ENCODE measurements at places on chromosomes 12 and 14.

- DNase-seq: no peak
These were observed 93.6 kb downstream of the STAB2 start for GRCh38 chr12:103680591-103681141.

- DNase-seq: no peak
These were observed 126.1 kb downstream of the EPS8 start for GRCh38 chr12:15662983-15663659.

GRCh38 chr14:85529803-85530574 is at the start of gene FLRT2:
Gene FLRT2, plus strand, starts transcription at chr14:85530144. Its CDS starts 91,371 bp downstream, at chr14:85621515.
- no peak for DNase-seq

- DNase-seq: no peak
These were observed 35.1 kb downstream of the RDH12 start for GRCh38 chr14:67736771-67737170.

GRCh38 chr12:50505675-50506530 is 1.1 kb downstream of the DIP2B start:
- DNase-seq: no peak

DNA sequence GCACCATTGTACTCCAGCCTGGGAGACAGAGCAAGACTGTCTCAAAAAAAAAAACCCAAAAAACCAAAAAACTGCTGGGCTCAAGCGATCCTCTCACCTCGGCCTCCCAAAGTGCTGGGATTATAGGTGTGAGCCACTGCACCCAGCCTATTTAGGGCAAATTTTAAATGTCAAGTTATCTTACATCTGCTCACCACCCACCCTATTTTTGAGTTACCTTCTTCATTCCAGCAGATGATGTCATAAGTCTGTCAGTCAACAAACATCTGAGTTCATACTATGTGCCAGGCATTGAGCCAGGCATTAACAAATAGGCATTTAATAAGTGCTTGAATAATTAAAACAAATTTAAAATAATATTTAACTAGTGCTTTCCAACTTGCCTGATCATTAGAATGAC is 21.5 kb downstream of the BATF start:
- no peak for DNase-seq

DNA sequence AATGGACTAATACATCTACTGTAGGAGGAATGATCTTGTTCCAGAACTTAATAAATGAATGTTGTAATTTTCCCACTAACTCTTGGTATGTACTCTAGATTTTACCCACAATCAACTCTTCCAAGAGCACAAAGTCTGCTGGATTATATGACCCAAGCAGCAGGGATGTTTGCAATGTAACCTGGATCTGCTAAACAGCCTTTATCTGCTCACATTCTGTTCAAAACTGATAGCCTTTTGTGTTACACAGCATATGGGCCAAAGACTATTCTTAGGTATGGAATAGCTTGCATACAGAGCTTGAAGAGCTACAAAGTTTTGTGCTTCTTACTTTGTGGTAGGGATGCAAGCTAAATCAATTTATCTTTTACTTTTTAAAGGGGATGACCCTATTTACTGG is 213.7 kb upstream of the DCN start:
- no peak for DNase-seq

DNA sequence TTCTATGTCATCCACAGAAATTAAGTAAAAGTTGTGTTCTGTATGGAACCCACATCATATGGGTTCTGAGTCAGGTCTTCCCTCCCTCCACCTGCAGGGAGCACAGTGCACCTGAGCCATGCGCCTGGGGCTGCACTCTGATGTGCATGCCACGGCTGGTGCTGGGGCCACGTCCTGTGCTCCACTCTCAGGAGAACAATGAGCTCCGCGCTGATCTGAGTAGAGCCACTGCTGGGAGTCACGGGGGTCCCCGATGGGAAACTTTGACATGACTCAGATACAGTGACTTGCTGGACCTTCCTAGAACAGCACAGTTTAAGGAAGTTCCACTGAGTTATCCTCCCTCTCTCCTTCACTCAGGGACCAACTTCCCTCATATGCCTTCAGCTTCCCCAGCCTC is 683.4 kb downstream of the TMEM121 start:
- no peak for DNase-seq

GRCh38 chr14:98984719-98985041 is 287.3 kb downstream of the BCL11B start:
- DNase-seq: no peak

- no peak for DNase-seq
These were observed 187.6 kb upstream of the C14orf180 start for GRCh38 chr14:104392001-104392395.

- no peak for DNase-seq
These were observed 52.1 kb downstream of the LRCOL1 start for GRCh38 chr12:132558042-132558856.

DNA sequence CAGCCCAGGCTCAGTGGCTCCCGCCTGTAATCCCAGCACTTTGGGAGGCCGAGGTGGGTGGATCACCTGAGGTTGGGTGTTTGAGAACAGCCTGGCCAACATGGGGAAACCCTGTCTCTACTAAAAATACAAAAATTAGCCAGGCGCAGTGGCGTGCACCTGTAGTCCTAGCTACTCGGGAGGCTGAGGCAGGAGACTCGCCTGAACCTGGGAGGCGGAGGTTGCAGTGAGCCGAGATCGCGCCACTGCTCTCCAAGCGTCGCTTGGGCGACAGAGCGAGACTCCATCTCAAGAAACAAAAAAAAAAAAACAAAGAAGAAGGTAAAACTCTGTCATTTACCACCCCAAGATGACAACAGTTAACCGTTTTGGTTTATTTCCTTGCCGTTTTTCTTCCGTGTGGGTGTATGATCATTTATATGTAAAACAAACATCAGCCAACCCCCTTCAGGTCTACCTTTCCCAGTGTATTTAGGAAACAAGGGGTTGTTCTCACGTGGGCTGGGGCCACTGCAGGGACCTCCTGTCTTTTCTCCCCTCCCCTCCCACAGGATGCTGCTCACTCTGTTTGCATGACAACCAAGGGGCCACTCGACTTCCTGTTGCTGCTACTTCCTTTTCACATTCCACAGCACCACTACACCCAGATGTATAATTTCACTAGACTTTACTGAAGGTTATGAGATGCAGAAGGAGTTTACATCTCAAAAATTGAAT is 13.6 kb downstream of the TTC9 start:
- no peak for DNase-seq

- DNase-seq: no peak
These were observed 26.1 kb upstream of the FOXN3 start for GRCh38 chr14:89443042-89443629.

GRCh38 chr12:76360316-76360715 is 12.1 kb upstream of the BBS10 start:
- no peak for DNase-seq

DNA sequence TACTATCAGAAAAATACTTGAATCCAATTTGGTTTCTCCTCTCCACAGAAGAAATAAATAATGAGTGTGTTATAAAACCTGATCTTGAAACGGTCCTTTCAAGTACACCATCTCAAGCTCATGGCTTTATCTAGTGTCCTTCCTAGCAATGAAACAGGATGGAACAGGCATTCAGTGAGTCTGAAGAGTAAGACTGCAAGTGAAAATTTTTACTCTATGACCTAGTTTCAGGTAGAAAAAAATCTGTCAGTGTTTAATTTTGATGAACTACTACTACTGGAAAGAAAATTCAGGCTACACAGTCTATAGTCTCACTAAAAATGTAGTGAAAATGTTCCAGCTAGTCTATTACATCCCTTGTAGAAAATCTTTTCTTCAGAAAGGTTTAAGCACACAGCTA is 7.7 kb downstream of the CBX5 start:
- no peak for DNase-seq

DNA sequence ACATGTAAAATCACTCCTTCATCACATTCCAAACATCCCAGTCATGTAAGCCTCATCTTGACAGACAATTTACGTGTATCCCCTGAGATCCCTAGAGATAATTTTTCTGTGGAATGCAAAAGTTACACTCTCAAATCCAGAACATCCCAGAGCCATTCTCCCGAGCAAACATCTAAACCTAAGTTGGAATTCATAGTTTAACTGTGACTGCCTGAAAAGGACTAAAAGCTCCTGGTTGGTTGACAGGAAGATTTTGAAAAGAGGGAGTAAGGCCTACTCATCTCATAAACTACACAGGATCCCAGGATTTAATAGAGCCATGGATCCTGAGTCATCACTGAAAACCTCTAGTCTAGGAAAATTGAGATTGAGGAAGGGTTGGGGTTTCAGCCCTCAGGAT is 123.6 kb downstream of the SCN8A start:
- no peak for DNase-seq

GRCh38 chr12:132151766-132152410 is 7.6 kb downstream of the NOC4L start:
- no peak for DNase-seq

GRCh38 chr14:71363946-71364925 is 457.0 kb downstream of the PCNX1 start:
- DNase-seq: no peak

DNA sequence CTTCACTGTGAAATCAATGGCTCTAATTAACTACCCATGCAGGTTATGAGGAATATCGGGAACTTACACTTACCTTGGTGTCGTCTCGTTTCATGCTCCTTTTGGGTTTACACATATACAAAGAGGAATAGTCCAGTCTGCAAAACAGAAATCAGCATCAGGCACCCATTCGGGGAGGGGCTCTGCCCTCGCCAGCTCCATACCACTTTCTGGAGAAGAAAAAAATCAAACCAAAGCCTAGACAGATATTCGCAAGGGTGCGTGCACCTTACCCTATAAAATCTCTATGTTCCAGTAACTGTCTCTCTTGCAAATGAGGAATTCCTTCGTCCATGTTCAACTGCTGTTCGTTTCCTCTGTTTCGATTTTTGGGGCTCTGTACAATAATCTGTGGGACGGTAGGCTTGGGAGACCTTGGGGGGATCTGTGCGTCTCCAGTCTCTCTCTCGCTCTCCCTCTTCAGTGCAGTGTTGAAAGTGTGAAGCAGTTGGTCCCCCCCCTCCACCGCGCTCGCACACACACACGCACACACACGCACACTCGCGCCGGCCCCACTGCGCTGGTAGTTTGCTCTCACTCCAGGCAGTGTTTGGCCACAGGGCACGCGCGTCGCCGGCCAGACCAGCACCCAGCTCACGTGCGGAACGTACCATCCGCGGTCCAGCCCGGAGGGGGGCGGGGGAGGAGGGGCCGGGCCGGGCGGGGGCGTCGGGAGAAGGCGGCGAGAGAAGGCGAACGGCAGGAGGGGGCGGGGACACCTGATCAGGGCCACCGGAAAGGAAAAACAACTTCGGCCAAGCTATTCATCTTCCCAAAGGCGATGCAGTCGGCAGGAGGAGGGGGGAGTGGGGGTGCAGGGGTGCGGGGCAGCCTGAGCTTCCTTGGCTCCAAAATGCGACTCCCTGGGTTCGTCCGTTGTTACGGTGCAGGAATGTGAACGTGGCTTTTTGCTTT is at the start of gene BHLHE41:
TSS of gene BHLHE41 (minus strand) at position 592 of the 954 bp plus-strand sequence. CDS start at position 334, 258 bp downstream.
- peak; percentile 81 for DNase-seq

- no peak for DNase-seq
These were observed 497.4 kb downstream of the NPAS3 start for GRCh38 chr14:33435911-33436689.

- DNase-seq: peak; percentile 36
These were observed 19.2 kb downstream of the IL26 start for GRCh38 chr12:68206446-68206845.

DNA sequence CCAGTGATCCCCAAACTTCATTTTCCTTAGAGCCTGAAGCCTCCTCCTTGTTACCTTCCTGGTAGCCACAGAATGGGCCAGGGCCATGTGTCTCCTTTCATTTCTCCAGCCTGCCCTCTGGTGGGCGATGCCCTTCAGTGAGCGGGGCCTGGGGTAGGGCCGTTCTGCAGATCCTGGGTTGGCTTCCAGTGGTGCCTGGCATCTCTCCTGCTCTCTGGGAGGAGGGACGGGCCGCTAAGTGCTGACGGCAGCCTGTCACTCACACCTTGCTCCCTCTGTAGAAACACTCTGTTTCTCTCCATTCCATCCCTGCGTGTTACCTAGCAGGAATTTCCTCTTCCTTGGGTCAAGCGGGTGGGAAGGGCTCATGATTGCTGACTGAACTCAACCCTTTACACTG is 232.1 kb downstream of the CACNA1C start:
- peak; percentile 70 for DNase-seq

GRCh38 chr14:59845245-59845644 is 25.3 kb downstream of the RTN1 start:
- DNase-seq: no peak

GRCh38 chr14:76669770-76670169 is 91.5 kb upstream of the VASH1 start:
- DNase-seq: no peak

DNA sequence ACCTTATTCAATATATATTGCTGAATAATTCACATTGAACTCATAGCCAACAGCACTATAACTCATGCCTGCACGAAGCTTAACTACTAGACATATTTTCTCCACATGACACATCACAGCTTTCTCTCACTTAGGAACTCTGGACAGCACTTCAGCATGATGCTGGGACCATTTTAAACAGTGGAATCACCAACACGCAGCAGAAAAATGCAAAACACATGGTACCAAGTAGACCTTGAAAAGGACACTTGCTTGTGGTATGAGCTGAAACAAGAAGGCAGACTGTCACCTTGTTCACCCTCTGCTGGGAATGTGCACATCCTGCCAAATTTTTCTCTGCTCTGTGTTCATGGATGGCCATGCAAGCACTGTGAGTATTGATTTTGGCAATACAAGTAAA is 34.8 kb upstream of the CD9 start:
- DNase-seq: no peak

DNA sequence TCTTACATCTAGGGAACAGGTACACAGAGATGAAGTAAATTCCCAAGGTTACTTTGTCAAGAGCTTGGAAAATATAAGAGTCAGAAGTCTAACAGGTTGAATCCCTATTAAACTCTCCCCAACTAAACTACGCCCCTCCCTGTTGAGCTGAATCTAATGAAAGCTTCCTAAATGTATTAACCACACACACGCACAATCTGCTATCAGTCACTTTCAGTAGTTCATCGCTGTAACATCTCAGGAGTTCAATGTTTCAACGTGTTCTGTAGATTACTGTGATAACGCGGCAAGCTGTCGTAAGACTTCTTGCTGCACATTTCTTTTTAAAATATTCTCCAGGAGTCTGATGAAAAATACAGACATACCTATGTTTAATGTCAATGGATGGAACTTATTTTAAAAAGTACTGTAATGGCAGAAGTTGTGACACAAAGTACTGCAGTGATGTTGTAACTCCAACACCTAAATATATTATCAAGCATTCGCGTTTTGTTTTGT is 612 bp upstream of the SLC25A3 start:
- no peak for DNase-seq

DNA sequence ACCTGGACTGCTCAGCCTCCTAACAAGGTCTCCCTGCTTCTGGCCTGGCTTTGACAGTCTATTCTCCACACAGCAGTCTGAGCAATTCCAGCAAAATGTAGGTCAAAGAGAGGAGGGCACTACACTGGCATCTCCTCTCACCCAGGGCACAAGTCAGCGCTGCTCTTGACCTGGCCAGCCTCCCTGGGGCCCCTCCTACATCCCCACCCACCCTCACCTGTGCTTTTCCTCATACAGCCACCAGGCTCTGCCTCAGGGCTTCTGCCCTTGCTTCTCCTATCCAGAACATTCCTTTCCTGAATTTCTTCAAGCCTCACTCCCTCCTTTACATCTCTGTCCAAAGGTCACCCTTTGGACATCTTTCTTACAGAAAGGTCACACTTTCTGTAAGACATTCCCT is 33.7 kb downstream of the GALNT4 start:
- DNase-seq: no peak

- no peak for DNase-seq
These were observed 10.3 kb upstream of the SERPINA3 start for GRCh38 chr14:94601884-94602391.

All from NCI-H774 (cell line).